Glomerular endothelial cell (primary cell): ENCODE measurements at places on chromosomes 4 and X.

GRCh38 chrX:107226757-107227156 is 20.3 kb downstream of the DNAAF6 start:
- no peak for DNase-seq

- DNase-seq, result no peak
Measured at GRCh38 chr4:74206088-74206825, 48.3 kb downstream of the MTHFD2L start.

GRCh38 chrX:77070202-77070918 is 376.8 kb upstream of the FGF16 start:
- no peak for DNase-seq

DNA sequence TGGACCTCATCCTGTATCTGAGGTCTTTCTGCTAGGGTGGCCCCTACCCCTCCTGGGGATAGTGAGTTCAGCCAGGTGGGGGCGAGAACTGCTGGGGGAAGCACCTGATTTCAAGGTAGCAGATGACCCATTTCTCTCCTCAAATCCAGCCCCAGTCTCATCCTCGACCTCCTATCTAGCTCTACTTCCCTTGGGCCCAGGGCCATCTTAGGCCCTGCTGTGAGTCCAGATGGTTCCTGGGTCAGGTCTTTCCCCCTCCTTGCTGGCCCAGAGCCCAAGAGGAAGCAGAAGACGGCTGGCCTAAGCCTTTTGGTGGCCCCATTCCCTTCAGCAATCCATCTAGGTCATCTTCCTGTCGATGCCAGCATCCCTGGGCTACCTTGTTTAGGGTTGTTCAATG is 3.3 kb downstream of the CDK16 start:
- no peak for DNase-seq

GRCh38 chr4:102343964-102344519 is 1.2 kb downstream of the SLC39A8 start:
- no peak for DNase-seq

DNA sequence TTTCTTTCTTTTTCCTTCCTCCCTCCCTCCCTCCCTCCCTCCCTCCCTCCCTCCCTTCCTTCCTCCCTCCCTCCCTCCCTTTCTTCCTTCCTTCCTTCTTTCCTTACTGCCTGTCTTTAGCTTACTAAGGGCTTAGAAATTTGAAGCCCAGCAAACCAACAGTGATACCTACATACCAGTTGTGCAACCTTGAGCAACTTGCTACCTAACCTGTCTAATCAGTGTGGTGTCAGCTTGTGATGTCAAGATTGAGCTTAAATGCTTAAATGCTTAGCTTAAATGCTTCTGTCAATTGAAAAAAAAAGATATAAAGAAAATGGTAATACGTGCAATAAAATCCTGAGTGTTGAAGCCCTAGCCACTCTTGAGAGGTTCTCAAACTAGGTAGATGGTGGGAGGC is 728.6 kb downstream of the TRIML1 start:
- no peak for DNase-seq

DNA sequence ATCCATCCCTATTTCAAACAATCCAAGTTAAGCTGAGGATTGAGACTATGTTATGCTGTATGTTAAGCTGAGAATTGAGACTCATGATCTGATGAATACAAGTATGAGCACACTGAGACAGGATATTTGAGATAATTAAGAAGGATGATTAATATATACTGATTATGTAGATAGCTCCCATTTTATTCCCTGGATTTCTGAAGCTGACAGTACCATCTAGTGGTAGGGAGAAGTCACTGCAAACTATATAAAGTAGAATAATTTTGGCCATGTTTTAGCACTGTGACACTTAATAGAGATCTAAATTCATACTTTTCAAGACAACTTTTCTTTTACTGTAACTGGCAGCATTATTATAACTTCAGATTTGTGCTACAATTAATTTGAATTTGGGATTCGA is 63.8 kb upstream of the HPRT1 start:
- DNase-seq, result no peak

DNA sequence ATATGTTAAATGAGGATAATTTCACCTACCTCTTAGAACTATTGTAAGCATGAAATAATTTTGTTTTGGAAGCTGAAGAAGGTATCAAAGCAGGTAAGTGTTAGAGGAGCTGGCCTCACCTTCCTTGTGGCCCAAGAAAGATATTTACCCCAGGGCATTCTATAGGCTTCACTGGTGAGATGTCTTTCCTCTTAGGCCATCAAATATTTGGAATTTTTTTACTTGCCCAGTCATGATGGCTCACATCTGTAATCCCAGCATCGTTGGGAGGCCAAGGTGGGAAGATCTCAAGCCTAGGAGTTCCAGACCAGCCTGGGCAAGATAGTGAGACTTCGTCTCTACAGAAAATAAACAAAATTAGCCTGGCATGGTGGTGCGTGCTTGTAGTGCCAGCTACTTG is 6.1 kb upstream of the SMS start:
- no peak for DNase-seq

DNA sequence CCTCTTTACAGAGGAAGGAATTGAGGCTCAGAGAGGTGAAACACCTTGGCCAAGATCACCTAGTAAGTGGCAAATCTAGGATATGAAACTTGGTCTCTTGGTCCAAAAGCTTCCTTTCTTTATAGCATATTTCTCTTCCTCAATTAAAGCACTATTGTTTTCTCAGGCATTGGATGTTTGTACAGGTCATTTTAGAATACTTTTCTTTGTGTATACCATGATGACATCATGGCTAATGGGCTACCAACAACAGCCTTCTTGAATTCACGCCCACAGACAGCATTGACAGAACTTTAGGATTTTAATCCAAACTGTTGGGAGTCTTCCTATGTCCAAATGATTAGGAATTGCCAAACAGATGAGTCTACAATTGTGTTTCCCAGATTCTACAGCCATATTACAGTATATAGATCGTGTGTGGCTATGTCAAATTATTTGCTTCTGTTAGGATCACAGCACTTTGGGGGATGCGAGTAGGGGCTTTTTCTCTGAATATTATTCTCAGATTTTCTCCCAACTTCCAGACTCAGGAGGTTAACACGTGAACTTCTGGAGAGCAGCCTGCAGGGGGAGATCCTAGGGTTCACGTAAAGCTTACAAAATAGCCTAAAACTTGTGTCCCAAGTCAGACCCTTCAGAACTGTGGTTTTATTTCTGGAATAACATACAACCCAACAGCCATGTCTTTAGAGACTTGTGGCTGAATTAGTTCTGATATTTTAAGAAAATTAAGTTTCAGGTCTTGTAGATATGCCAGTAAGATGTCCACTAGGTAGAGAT is 191.8 kb downstream of the SHROOM3 start:
- DNase-seq, result no peak

DNA sequence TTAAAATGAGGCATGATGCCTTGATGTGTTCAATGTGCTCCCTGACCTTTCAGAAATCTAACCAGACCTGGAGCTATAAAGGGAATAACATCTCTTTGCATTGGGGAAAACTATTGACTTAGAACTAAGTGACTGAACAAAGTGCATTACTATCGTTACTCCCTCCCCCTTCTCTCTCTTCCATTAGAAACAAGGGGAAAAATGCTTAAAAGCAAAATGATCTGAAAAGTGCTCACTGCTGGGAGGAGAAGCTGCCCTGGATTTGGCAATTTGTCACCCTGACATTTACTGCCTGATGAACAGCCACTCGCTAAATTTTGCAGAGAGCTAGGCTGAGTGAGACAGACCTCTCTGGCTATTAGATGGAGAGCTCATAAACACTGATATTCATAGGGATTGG is 48.6 kb upstream of the PARM1 start:
- DNase-seq, result no peak

DNA sequence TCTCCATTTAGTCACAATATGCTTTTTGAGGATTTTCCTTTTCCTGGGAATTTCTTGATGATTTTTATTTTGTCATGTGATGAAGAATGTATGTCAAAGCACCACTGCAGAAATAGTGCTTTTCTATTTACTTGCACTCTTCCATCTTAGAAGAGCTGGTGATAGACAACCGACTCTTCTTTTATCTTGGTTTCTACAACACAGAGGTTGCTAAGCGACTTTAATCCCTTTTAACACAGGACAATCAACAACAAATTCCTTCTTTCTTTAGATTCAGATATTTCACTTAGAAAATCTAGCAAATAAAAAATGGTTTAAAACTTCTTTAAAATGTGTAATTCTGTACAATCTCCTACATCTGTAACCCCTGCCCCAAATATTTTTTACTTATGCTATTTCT is 34.6 kb downstream of the TET2 start:
- DNase-seq, result no peak

DNA sequence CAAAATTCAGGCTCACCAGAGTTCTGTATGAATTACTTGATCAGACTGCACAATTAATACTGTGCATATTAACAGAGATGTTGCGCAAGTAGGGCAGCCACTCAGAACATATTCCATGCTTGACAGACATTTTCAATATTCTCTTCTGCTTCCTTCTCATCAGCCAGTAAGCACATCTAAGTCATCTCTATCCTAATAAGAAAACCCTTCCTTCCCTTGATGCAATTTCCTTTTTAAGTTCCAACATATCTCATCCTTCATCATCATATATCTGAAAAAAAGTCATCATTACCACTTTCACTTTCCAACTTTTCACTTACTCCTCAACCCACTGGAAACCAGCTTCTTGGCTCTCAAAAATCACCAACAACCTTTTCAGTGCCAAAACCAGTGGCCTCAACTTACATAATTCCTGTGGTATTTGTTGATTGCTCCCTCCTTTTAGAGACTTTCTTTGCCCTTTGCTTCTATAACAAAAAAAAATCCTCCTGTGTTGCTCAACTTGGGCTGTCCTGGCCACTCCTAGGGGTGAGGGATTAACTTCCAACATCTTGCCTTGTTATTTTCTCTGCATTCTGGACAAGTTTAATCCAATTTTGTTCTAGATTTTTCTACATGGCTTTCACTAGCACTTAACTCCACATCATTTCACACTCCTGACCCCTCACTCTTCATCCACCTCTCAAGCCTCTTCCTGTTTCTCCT is 14.1 kb downstream of the MBNL3 start:
- DNase-seq, result no peak

- DNase-seq, result no peak
Measured at GRCh38 chr4:23577398-23577797, 312.4 kb downstream of the PPARGC1A start.

GRCh38 chrX:10781847-10782530 is 161.6 kb upstream of the MID1 start:
- DNase-seq, result no peak

GRCh38 chrX:119094819-119095218 is 22.0 kb downstream of the CT47C1 start:
- DNase-seq, result no peak

DNA sequence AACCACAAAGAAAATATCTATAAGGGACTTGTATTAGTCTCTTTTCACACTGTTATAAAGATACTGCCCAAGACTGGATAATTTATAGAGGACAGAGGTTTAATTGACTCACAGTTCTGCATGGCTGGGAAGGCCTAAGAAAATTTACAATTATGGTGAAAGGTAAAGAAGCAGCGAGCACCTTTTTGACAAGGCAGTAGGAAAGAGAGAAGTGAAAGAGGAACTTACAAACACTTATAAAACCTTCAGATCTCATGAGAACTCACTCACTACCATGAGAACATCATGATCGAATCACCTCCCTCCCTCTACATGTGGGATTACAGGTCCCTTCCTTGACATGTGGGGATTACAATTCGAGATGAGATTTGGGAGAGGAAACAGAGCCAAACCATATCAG is 856.0 kb downstream of the TRAM1L1 start:
- no peak for DNase-seq

- DNase-seq, result no peak
Measured at GRCh38 chrX:149979126-149979644, 40.9 kb upstream of the EOLA2 start.

GRCh38 chr4:84582302-84582987 is 482 bp upstream of the CDS1 start:
- DNase-seq, result no peak

DNA sequence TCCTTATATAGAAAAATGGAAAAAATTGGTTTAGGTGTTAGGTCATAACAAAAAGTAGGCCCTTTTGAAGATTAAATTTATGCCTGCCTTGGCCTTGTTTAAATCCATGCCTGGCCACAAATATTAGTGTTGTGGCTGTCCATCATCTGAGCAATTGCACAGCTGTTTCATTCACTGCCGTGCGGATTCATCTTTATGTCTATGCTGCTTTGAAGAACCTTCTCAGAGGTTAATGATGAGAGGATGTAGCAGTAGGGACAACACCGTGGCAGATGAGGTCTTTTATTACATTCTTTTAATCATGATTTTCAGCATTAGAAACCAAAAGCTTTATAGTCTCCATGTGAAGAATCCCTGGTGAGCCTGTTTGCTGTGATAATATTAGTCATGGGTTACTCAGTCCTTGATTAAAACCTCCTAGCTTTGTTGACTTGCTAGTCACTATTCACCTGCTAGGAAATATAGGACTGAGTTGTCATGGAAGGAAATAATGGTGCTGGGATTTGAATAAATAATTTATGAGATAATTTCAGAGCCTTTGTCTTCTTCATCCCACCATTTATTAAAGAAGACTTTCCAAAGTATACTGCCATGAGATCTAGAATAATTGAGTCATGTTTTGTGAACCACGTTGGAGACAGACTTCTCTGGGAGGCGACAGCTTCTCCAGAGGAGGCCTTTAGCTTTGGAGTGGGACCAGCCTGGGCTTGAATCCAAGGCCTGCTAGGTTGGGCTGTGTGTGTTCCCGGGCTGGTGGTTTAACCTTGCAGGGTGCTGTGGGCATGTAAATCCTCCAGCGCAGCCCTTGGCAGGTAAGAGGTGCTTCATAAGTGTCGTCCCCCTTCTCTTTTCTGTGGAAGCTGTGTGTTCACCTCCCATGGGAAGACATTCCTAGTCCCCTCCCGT is 53.5 kb downstream of the PTTG2 start:
- DNase-seq, result no peak

DNA sequence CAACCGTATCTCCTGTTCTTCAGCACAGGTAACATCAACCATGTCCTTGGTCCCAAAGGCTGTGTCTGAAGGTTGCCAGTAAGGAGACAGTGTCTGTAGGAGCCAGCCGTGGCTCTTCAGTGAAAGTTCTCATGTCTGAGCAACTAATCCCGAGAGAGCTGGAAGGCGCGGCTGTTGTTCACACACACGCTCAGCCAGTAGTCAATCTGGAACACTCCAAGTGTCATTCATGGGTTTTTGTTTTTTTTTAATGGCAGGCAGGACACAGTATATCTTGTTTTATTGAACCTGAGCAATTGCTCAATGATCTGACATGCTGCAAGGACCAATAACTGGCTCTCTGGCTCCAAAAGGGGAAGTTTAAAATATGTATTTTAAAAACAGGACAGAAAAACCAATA is 48.4 kb upstream of the MAP3K15 start:
- no peak for DNase-seq

DNA sequence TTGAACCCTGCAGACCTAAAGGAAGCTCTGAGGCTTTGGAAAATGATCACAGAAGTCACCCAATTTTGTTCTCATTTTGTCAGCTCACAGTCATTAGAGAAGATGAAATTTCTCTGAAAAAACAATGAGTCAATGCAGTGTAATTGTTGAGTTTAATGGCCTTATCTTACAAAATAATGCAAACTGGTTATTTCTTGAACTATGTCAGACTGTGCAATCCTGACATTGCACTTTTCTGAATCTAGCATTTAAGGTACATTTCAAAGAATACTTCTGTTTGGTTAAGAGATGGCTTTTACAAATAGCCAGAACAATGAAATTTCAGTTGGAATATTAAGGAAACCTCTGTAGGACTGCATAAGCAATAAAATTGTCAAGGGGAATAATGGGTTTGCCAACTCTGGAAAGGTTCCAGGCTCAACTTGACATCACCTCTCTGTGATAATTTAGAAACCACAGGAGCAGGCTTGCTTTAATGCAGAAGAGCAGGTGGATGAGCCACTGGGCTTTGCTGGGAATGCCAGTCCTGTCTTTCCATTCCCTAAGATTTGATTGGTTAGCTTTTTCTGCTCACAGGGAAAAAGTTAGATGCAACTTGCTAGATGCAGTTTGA is 222.8 kb downstream of the FRMPD4 start:
- DNase-seq, result no peak

- no peak for DNase-seq
Measured at GRCh38 chr4:20192736-20193135, 59.0 kb upstream of the SLIT2 start.
